Activated naive CD4-positive, alpha-beta T cell treated with anti-CD3 and anti-CD28 coated beads, Interleukin-2, amount 10 ng/mL, durations not matched to agents 7 days and 5 days (primary cell): ENCODE measurements at places on chromosomes 5 and 9.

DNA sequence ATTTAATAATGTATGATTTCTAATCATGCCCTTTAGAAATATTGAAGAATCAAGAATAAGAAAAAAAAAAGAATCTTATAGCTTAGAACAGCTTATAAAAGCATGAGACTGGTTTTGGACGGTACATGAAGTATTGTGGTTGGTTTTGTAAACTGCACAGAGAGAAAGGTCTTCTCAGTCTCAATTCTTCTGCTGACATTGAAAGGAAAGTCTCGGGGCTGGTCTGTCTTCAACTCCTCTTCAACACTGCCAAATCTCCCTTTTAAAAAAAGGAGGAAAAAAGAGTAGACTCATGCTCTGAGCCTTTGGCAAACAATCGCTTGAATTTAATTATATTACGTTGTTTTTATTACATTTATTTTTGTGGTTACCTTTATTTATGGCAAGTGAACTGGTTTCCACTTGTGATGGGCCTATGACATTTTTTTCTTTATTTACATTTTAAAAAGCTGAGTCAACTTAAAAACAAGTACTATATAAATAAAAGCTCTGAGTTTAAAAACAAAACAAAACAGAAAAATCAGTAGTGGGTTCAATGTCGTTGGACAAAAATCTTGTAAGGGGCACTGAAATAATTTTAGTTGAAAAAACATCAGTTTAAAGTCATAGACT lies 32.8 kb upstream of the EBF1 start:
- no peak for DNase-seq

- peak; percentile 3 for DNase-seq
Observed at GRCh38 chr5:2148312-2149194, 265.8 kb upstream of the IRX4 start.

DNA sequence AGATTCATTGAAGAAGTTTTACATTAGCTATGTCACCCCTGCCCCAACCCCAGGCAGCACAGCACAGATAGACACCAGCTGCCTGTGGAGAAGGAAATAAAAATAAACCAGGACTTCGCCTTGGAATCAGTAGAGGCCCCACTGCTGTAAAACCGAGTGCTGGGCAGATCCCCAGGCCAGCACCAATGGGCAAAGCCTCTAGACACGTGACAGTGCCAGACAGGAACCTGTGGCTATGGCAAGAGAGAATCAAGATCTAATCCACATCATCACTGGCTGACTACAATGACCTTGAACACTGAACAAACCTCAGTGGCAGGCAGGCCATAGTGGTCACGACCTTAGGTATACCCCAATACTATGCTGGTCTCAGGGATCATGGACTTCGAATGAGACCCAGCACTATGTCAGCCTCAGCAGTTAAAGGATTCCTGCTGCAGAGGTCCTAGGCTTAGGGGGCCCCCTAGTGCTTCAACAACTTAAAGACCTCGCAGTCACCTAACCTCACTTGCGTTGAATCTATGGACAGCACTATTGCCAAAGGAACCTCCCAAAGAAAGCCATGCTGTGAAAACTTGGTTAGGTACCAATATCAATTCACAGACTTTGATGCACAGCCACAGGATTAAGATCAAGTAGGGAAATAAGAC lies 2118.6 kb upstream of the C9orf72 start:
- DNase-seq, result no peak

DNA sequence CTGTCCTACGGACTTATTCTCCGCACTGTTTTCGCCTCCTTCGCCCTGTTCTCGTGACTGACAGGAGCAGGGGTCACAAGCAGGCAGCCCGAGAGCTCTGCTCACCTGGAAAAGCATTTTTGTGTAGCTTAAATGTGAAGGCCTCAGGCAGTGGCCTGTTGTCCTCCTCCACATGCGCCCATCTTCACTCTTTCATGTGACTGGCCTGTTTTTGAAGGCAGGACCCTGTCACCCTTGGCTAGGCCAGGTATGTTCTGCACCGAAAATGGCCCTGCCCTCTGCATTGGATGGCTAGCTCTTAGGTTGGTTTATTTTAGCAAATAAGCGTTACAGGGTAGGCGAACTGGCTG lies 614 bp upstream of the CPLANE1 start:
- no peak for DNase-seq

- DNase-seq, result no peak
Observed at GRCh38 chr5:61023131-61023530, 78.1 kb downstream of the NDUFAF2 start.

DNA sequence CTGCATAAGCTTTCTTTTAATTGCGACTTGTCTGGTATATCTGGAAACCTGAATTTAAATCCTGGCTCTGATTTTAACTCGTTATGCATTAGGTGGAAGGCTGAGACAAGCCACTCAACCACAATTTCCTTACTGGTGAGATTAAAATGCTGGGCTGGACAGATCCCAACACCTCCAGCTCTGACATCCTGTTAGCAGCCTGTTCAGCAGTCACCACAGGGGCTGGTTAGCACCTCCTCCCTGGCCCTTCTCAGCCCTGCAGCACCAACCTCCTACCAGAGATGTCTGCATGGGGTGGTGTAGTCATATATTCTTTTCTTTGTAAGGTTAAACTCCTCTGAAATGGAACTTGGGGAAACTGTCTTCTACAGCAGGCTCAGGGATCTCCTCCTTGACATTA lies 156.5 kb upstream of the NFIL3 start:
- no peak for DNase-seq

- DNase-seq, result no peak
Observed at GRCh38 chr5:181044093-181044599, 4.1 kb downstream of the BTNL9 start.

DNA sequence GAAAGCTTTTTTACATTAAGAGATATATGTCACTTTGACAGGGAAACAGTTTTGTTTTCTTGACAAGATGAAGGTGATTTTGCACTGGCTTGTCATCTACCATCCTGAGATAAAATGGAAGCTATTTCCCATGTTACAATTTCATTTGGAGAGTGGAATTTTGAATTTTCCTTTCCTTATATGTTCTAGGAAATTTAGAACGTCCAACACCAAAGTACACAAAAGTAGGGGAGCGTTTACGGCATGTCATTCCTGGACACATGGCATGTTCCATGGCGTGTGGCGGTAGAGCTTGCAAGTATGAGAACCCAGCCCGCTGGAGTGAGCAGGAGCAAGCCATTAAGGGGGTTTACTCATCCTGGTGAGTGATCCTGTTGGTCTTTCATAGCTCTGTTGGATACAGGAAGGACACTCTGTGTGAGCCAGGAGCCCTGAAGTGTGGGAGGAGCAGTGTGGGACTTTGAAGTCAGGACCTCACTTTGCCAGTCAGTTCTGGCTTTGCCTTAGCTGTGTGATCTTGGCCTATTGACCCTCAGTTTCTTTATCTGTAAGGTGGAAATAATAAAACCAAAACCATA lies 887 bp downstream of the PTPDC1 start:
- DNase-seq, result no peak

GRCh38 chr9:85702726-85703289 lies 38.9 kb downstream of the AGTPBP1 start:
- DNase-seq, result no peak

- no peak for DNase-seq
Observed at GRCh38 chr5:7096294-7096693, 299.6 kb upstream of the ADCY2 start.

GRCh38 chr5:178564811-178565550 lies 25.2 kb downstream of the COL23A1 start:
- DNase-seq, result no peak

GRCh38 chr5:89850513-89850865 lies 559.1 kb downstream of the CETN3 start:
- no peak for DNase-seq

DNA sequence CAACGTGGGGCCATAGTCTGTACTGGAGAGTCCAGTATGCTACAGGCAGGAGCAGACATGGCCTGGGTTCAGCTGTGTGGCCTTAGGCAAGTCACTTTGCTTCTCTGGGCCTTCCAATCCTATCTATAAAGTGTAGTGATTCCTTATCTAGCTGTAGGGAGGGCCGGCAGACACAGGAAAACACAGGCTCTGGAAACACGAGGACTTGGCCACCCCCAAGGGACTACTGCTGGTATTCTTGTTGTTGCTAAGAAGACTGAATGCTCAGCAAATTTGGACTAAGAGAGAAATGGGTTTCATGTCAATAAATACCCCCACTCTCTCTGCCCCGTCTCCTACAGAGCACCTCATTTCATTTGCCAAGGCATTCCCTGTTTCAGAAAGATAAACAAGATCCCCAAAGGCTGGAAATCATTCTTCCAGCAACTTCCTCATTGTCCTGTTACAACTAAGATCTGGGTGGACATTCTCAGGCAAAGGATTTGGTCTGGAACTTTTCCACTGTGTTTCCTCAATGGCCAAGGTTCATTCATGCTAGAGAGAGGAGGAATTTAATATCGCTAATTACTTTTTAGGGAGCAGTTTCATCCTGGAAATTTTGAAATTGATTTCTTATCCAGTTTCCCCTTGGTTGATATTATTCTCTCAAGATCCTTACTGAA lies 105.8 kb downstream of the GABBR2 start:
- DNase-seq, result no peak

- DNase-seq, result no peak
Observed at GRCh38 chr9:133968966-133969617, 23.0 kb downstream of the VAV2 start.

GRCh38 chr5:93595420-93596147 lies 12.6 kb downstream of the NR2F1 start:
- DNase-seq, result no peak

DNA sequence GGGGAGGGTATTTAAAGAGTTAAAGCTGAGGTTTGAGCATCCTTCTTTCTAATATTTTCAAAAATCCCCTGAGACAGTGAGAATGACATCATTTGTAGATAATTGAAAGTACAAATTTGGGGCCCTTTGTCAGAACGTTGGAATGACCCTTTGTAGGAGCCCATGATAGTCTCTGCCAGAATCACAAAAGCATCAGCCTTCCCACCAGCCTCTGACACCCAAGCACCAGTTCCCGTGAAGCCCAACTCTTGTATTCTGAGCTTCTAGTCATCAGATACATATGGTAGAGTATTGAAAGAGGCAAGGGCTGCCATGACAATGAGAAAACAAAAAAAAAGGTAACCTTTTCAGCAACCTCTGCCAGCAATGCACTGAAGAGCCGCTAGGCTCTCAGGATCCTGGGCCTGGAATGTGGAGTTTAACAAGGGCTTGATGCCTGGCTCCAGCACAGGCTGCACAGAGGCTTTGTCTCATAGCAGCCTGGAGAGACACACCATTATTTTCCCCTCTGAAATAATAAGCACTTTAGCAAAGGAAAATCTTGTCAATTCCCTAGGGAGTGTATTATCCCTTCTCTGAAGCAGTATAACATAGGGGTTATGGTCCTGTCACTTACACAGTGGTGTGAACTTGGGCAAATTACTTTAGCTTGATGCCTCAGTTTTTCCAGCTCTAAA lies 114.4 kb downstream of the ZNF608 start:
- no peak for DNase-seq

- no peak for DNase-seq
Observed at GRCh38 chr5:150082374-150082773, 4.0 kb downstream of the CSF1R start.

DNA sequence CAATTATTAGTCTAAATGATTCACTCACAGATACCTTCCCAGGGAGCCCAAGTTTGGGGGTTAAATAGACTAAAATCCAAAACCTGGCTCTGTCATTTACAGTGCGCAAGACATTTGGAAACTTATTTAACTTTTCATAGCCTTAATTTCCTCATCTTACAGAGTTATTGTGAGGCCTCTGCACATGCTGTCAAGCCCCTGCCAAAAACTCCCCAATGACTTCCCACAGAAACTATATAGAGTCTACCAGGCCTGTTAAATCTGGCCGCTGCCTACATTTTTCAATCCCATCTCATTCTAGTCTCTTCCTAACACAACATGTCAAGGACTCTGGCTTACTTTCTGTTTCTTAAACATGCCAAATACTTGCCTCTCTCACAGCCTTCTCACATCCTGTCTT lies 412.5 kb downstream of the ELAVL2 start:
- DNase-seq, result no peak

- DNase-seq, result no peak
Observed at GRCh38 chr9:129674229-129674628, 8.8 kb downstream of the PRRX2 start.

DNA sequence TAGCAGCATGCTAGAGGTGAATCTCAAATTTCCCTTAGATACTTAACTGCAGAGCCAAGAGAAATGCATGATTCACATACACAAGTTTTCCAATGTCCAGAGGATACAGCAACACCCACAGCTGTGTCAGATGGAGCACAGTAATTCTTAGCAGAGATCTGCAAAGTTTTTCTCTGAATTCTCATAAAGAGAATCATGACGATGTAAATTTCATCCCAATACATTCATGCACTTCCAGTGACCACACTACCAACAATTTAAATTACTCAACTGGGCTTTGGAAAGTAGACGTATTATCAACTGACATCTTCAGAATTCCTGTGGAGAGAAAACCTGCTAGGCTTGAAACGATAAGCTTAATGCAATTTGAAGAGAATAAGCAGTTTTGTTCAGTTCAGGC lies 378.8 kb upstream of the TLE4 start:
- DNase-seq, result no peak

DNA sequence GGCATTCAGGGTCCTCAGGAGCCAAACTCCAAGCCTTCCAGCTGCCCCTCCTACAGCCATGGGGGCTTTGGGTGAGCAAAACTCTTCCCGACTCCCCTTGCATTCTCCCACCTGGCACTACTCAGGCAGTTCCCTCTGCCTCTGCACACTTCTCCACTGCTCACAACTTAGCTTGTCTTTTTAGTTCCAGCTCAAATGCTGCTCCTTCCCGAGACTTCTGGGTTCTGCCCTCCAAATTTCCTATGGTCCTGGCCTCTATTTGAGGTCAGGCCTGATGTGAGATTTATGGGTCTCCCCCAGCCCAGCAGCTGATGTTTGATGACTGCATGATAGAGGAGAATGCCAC lies 5.7 kb upstream of the SLC25A48 start:
- no peak for DNase-seq

- DNase-seq, result no peak
Observed at GRCh38 chr5:75847561-75848021, 130.4 kb upstream of the POC5 start.
